NB4 (cell line): ENCODE measurements at places on chromosomes 2 and 18.

DNA sequence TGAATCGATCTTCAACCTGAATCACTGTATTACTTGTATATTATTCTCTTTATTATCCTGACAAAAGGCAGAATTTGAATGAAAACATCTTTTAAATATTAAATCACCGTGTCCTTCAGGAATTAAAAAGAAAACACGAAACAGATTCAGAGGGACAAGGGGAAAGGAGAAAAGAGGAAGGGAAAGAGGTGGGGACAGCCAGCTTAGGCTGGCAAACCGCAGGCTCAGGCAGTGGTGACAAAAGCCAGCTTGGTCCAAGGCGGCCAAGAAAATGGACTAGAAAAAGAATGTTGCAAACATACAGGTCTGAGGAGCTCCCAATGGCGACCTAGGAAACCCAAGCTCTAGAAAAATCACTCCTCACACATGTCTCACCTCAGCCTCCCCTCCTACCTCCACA lies 6.8 kb downstream of the B4GALT6 start:
- DNase-seq: no peak

- no peak for DNase-seq
Observed at GRCh38 chr2:126222278-126222677, 433.7 kb upstream of the GYPC start.

GRCh38 chr2:16693854-16694253 lies 28.2 kb upstream of the CYRIA start:
- DNase-seq: no peak

DNA sequence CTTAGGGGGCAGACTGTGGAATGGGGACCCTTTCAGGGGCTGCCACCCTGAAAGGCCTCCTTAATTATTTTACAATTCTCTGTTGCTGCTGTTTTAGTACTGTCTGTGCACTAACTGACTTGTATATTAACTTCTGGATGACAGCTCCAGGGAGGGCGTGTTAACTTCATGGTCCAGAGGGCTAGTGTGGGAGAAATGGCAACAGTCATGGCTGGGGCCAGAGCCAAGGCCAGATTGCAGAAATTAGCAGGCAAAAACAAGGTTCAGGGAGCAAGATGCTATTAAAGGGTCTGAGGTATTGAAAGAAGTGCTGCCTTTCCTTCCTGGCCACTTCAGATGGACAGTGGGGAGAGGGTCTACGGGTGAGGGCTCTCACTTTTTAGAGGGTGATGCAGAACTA lies 9.1 kb downstream of the WIPF1 start:
- no peak for DNase-seq

GRCh38 chr2:43051338-43051737 lies 175.1 kb downstream of the ZFP36L2 start:
- DNase-seq: no peak

DNA sequence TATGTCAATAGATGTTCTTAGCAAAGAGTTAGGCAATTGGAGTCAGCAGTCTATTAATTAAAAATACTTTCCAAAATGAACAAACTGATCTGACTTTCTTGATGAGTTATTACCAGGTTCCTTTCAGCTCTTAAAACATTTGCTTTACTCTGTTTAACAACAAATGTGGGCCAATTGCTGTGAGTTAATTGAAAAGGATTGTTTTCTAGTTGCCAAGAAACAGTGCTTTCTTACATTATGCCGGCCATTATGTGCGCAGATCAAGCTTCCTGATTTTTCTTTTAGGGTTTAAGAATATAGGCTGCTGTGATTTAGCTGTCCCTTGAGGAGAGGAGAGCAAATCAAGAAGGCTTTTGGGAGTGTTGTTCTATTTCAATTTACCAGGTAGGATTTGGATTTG lies 50.5 kb upstream of the ITPRID2 start:
- no peak for DNase-seq

GRCh38 chr2:45712570-45712969 lies 61.1 kb downstream of the PRKCE start:
- DNase-seq: no peak

GRCh38 chr2:146597291-146597690 lies 1247.5 kb upstream of the ACVR2A start:
- DNase-seq: no peak

GRCh38 chr2:241494311-241494908 lies 14.0 kb downstream of the STK25 start:
- DNase-seq: no peak

DNA sequence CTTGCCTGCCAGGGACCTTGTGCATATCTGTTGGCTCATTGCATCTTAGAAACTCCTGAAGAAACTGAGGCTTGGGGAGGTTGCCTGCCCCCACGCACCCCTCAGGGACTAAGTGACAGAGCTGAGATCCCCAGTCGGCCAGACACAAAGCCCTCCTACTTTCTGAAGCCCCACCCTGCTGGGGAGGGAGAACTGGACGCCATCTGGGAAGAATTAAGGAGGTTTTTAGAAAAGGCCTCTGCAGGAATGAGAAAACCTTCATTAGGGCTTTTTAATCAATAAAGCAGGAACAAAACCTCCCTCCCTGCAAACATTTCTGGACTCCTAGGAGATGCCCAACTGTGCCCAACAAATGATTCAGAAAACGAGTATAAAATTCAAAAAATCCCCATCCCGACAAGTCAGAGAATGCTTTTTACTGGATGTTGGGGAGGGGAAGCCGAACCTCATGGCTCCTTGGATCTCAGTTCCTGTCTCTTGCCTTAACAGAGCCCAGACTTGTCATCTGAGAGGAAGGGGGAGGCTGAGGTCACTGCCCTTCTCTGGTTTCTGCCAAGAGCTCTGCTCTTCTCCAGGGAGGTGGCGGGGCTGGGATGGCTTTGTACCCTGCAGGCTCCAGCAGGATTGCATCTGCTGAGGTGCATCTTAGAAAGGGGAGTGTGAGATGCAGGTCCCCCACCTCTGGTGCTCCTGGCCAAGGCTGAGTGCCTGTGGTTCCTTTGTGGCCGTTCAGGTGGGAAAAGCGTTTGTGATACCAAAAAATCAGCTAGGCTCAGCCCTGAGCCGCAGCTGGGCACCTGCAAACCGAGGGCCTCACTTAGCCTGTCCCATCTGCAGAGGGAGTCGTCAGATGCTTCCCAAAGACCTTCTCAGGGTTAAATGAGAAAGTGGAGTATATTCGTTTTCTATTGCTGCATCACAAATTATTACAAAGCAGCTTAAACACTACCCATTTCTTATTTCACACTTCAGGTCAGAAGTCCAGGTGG lies 142.4 kb downstream of the ZFP36L2 start:
- DNase-seq: peak; percentile 40

DNA sequence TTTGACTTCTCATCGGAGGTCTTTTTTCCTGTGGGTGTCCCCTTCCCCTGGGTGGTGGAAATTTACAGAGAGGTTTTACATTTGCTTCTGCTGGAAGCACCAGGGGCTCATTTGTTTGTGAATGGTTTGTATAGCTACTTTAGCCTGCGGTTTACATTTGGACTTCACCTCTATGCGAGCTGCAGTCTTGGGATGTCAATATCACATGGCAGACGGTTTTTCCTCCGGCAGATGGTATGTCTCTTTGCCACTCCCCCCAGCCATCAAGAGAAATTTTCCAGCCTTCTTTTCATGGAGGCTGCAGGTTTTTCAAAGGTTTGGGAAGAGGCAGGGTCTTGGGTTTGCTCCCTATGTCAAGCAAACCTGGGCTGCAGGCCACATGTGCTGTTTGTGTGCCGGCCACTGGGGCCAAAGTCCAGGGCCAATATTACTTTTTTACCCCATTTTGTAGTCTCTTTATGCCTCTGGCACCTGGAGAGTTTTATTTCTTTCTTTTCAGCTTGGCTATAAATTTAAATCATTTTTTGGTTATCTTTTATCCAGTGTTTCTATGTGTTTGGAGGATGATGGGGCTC lies 23.9 kb upstream of the BOD1L2 start:
- DNase-seq: no peak

GRCh38 chr18:33169218-33169617 lies 271.3 kb downstream of the CCDC178 start:
- no peak for DNase-seq

- DNase-seq: no peak
Observed at GRCh38 chr18:10660179-10660884, 134.5 kb downstream of the NAPG start.

GRCh38 chr2:53452957-53453748 lies 314.5 kb upstream of the CHAC2 start:
- no peak for DNase-seq

DNA sequence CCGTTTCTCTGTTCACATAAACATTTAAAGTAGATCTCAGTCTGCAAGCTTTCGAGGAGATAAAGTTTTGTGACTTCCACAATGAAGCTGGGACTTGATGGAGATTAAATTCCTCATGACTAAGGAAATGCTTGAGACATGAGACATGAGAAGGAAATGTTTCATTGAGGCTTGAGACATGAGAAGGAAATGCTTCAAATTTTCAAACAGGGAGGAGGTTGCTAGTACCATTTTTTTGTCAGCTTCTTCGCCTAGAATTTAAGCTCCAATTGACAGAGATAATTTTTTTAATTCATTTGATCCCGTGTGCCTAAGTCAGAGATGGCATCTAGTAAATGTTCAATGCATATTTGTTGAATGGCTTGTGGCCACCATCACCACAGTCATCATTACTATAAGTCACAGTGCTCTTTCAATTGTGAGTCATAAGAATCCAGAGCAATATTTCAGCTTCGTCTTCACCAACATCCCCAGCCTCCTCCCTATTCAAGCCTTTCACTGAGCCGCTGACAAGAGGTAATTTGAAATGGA lies 543 bp upstream of the MARCHF4 start:
- DNase-seq: no peak

GRCh38 chr2:27681841-27682240 lies 18.2 kb downstream of the SLC4A1AP start:
- no peak for DNase-seq

DNA sequence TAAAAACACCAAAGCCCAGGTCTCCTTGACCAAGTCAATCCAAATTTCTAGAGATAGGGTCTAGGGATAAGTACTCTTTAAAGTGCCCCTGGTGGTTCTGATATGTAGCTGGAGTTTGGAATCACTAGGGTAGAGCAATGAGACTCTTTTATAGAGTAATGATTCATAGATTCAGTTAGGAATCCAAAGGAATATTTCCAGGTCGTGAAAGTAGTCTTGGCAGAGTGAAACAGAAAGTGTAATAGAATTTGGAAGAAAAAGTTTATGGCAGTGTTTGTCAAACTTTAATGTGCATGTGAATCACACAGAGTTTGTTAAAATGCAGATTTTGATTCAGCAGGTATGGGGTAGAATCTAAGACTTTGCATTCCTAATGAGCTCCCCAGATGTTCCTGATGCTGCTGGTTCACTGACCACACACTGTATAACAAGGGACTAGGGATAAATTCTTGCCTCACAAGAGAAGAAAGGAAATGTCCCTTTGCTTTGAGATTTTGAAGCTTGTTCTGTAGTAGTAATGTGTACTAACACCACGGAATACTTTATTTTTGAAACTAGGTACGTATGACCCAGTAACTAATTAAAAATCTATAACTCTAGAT lies 1.8 kb downstream of the UPP2 start:
- DNase-seq: no peak

DNA sequence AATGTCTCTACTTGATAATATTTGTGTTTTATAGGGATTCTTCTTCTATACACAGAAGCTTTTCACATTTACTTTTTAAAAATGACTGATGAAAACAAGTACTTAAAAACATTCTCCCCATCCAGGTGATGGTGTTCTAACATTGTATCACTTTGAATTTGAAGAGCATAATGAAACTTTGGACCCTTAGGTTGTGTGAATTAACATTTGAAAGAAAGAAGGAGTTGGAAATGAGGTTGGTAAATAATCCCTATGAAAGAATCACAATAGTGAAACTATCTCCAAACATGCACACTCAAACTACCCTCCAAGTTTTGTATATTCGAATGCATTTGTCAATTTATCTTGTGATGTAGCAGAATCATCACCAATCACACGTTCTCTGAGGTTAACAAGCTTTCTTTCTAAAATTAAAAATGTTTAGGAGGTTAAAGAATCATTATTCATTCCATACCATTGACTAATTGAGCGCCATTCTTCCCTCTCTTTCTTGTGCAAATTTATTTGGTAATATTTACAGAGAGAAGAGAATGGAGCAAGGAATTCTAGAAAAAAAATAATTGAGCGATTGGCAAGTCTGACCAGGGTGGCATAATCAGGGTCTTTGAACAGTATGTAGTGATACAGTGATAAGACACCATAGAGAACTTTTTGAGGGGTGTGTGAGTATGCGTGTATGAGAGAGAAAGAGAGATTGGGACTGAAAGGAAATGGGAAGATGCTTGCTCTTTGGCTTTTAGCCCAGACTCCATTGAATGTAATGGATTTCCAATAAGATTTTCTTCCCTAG lies 260.0 kb upstream of the NRXN1 start:
- no peak for DNase-seq

DNA sequence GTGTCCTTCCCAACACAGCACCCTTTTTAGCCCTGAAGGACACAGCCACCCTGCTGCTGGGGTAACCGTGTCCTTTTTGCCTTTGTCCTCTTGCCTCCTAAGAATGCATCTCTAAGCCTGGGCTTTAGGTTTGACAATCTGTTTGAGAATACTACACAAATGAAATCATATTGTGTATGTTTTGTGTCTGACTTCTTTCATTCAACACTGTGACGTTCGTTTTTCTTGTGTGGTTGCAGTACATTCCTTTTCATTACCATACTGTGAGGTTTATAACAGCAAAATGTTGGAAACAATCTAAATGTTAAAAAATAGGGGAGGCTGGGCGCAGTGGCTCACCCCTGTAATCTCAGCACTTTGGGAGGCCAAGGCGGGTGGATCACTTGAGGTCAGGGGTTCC lies 11.2 kb downstream of the ASPRV1 start:
- no peak for DNase-seq

DNA sequence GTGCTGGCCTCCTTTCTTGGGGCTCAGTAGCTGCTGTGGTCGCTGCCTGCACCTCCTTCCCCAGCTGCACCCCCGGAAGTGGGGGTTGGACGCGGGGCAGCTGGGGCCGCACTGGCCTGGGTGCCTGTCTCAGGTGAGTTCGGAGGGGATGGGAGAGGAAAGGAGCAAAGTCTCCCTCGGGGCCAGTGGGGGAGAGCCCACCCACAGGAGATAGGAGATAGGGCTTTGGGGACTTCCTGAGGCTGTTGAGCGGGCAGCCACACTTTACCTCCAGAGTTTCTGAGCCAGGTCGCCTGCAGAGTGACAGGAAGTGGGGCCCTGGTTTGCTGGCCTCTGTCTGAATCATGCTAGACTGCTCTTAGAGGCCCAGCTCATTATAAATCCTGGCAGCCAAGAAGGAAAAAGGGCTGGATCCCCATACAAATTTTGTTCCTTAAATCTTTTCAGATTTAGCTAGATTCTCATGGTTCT lies 8.1 kb downstream of the MBP start:
- peak; percentile 90 for DNase-seq
